ENCODE measurements at places on chromosomes 16 and 17.

GRCh38 chr16:12300945-12301500, 324.5 kb downstream of the SNX29 start:
- no peak for DNase-seq

DNA sequence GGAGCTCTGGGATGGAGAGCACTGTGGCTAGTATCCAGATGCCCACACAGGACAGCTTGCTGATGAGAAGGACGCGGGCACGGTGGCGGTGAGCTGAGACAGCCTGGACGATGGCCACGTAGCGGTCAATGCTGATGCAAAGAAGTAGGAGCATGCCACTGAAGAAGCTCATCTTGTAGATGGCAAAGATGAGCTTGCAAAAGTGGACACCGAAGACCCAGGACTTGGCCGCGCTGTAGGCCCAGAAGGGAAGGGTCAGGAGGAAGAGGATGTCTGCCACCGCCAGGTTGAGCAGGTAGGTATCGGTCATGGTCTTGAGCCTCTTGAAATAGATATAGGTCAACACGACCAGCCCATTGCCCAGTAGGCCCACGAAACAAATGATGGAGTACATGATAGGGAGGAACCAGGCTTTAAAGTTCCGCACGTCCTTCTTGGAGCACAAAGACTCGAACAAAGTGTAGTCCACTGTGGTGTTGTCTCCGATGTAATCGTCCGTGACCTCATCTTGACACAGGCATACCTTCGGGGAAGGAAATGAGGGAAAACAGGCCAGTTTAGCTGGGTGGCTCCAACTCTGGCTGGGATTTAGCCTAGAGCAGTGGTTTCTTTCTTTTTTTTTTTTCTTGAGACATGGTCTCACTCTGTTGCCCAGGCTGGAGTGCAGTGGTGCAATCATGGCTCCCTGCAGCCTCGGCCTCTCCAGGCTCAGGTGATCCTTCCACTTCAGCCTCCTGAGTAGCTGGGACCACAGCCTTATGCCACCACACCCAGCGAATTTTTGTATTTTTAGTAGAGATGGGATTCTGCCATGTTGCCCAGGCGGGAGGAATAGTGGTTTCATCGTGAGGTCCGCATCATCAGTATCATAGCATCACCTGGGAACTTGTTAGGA, 9.7 kb downstream of the CCR7 start:
- no peak for DNase-seq

DNA sequence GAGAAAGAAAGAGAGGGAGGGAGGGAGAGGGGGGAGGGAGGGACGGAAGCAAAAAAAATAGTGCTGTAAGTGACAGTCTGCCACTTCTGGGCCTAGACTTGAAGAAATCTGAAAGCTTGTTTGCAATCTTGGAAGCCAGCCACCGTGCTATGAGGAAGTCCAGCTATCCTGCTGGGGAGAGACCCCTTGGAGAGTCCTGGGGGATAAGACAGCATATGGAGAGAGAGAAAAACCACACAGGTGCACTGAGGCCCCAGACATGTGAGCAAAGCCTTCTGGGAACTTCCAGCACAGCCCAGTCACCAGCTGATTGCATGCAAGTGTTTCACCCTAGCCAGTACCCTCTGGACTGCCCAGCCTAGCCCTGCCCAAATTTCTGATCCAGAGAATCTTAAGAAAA, 12.6 kb upstream of the ALOX12B start:
- DNase-seq = no peak

GRCh38 chr16:30893417-30893743, 497 bp downstream of the BCL7C start:
- DNase-seq = no peak

DNA sequence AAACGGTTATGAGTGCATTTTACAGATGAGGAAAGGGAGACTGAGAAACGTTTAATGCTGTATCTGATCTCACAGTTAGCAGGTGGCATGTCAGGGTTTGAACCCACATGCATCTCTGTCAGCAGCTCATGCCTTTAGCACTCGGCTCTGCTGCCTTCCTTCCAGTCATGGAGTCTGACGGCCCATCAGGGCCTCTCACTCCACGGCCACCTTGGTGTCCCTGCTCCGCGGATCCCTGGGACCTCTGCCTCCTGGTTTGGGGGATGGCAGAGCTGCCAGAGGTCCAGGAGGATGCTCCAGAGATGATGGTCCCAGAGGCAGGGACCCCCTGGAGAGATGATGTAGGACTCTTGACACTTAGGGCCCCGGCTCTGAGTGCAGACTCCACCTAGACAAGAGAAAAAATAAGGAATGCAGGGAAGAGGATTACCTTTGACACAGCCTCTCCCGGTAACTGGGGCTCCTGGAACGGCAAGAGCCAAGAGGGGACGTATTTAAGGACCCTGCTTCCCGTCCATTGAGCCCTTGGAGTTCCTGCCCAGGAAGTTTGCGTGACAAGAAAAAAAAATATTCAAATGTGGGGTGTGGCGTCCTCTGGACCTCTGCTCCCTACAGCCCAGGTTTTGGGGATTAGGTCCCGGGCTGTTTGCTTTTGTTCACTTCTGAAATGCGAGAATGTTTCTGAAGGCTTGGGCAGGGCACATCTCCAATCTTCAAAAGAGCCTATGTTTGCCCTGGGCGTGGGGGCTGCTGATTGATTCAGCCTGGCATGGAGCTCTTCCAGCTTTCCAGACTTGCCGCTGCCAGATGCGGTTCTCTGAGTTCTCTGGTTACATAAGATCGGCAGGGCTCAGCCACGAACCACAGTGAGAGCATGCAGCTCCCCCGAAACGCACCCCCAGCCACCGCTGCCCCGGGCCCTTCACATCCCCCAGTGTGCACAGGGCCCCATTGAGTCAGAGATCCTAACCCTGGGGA, at the start of gene ALDH3A1:
Gene ALDH3A1, minus strand, starts transcription at position 470 of the 978 bp plus-strand sequence. CDS start 3,169 bp downstream, outside the sequence.
- no peak for DNase-seq

- DNase-seq = peak; percentile 100
These were observed at the start of the genes NUBP2 and SPSB3 for GRCh38 chr16:1782408-1783264. Gene NUBP2, plus strand, starts transcription at chr16:1782960. Its CDS starts 61 bp downstream, at chr16:1783021. Gene SPSB3, minus strand, starts transcription at chr16:1782571. Its CDS starts 1,088 bp downstream, at chr16:1781483.

GRCh38 chr16:80210787-80211186, 330.0 kb upstream of the DYNLRB2 start:
- no peak for DNase-seq

DNA sequence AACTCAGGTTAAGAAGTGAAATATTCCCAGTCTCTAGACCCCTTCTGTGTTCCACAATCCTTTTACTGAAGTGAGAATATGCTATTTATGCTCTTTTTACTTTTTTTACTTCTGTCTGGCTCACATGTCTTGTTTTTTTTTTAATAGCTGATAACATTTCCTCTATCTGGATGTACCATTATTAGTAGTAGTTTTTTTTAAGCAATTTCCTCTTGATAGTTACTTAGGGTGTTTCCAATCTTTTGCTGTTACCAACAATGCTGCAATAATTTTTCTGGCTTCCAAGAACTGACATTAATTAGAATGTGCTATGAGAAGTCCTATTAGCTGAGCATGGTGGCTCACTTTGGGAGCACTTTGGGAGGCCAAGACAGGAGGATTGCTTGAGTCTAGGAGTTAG, 32.0 kb downstream of the KSR1 start:
- no peak for DNase-seq

DNA sequence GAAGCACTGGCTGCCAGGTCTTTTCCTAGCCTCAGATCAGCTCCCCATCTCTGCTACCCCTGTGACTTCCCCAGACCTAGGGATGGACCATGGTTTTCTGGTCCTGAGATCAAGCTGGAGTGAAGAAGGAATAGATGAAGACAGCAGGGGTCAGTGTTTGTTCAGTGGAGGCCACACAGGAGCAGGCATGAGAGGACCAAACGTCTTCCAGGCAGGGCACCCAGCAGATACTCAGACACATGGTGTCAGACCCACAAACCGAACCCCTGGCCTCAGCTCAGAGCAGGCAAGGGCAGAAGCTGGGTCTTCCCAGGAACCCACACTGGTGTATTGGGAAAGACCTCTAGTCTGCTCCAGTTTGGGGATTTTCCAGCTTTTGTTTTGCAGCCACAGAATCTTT, 189.7 kb downstream of the IRX5 start:
- DNase-seq = peak; percentile 30

GRCh38 chr16:58020628-58021521, 4.7 kb upstream of the MMP15 start:
- no peak for DNase-seq

DNA sequence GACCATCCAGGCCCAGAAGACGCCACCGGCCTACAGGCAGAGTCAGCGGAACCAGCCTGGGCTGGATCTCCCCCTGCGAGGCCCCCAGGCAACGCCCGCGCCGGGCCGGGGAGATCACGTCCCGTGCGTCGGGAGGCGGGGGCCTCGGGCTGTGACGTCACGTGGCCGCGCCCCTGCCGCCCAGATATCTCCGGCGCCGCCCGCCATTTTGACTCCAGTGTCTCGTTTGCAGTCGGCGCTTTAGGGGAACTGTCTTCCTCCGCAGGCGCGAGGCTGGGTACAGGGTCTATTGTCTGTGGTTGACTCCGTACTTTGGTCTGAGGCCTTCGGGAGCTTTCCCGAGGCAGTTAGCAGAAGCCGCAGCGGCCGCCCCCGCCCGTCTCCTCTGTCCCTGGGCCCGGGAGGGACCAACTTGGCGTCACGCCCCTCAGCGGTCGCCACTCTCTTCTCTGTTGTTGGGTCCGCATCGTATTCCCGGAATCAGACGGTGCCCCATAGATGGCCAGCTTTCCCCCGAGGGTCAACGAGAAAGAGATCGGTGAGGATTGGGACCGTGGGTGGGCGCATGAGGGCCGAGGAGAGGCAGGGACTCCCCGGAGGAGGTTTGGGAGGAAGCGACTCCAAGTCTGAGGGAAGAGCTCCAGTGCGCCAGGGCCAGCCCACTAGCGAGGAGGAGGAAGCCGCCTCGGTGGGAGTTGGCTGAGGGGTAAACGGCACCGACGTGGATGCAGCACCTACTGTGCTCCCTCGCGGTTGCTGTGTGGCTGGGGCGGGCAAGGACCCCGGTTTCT, at the start of gene WSB1:
Gene WSB1, plus strand, starts transcription at position 217 of the 791 bp plus-strand sequence. Its CDS starts 282 bp downstream, at position 499.
- peak; percentile 93 for DNase-seq

GRCh38 chr17:50815400-50815799, 20.0 kb upstream of the WFIKKN2 start:
- no peak for DNase-seq

GRCh38 chr17:74779948-74780400, 3.8 kb upstream of the NAT9 start:
- no peak for DNase-seq

Measured in fibroblast of skin of abdomen (primary cell).